ENCODE measurements at places on chromosomes 6 and 20.

DNA sequence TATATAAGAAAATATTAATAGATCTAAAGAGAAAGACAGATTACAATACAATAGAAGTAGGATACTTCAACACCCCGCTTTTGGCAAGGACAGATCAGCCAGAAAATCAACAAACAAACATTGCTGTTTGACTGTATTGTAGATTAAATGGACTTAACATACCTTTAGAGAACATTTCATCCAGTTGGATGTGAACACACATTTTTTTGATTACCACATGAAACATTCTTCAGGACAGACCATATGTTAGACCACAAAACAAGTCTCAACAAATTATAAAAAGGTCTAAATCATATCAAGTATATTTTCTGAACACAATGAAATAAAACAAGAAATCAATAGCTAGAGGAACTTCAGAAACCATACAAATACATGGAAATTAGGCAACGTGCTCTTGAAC lies 148.2 kb downstream of the TRMT11 start:
- DNase-seq = no peak

- DNase-seq = no peak
Measured at GRCh38 chr20:54477191-54477955, 2.0 kb downstream of the DOK5 start.

DNA sequence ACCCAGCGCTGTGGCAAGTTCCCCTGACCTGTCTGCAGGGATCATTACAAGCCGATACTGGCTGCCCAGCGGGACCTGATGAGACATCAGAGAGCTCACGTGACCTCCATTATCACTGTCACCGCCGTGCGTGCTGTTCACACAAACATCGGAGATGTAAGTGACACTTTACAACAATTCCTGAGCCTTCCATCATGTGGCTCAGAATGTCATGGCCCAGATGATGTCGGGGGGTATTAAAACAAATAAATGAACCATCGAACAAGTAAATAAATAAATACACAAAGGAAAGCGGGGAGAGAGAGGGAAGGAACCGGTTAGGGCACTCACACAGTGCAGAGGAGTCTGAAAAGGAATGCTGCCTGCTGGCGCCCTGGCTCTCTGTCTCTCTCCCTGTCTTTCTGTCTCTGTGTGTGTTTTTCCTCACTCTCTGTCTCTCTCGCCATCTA lies 195.1 kb downstream of the BMP7 start:
- DNase-seq = no peak

GRCh38 chr6:126664271-126664670 lies 324.4 kb downstream of the CENPW start:
- no peak for DNase-seq

- no peak for DNase-seq
Measured at GRCh38 chr6:82085701-82086100, 161.8 kb downstream of the IBTK start.

- peak; percentile 73 for DNase-seq
Measured at GRCh38 chr20:42338294-42339201, 720.4 kb upstream of the CHD6 start.

- DNase-seq = no peak
Measured at GRCh38 chr20:63622732-63623131, 4.2 kb downstream of the GMEB2 start.

GRCh38 chr6:28489366-28490204 lies 26.0 kb downstream of the GPX6 start:
- peak; percentile 79 for DNase-seq

DNA sequence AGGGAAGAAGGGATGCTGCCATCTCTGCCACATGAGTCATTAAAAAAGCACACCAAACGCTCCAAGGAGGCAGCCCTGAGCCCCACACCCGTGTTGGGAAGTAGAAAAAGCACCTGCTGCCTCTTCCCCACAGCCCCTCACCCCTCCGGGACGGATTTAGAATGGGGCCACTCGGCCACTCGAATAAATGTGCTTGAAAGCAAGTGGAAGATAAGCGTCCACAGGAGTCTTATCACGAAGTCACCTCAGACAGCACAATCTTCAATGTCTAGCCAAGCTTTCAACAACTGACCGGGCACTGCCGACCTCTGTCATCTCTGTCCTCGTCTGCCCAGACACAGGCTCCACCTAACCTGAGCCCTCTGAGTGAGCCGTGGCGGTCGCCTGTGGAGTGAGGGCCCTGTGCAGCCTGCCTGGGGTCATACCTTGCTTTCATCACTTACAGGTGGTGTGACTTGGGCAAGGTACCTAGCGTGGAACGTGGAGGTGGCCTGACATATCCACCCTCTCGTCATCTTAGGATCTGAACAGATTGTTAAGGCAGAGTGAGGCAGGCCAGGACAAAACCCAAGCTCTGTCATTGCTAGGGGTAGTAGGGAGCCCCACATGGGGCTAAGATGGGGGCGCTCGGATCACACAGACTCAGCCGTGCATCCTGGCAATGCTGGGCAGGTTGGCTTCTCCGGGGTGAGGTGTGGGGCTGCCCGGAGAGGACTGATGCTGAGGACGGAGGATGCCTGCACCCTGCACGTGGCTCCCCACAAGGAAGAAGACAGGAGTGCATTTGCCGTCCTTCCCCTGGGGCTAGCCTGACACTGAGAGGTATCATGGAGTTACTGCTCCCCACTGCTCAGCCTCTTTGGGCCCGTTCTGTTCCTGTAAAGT lies 34.8 kb downstream of the PSMG4 start:
- peak; percentile 13 for DNase-seq

- DNase-seq = no peak
Measured at GRCh38 chr20:58878399-58878798, 25.9 kb downstream of the GNAS start.

DNA sequence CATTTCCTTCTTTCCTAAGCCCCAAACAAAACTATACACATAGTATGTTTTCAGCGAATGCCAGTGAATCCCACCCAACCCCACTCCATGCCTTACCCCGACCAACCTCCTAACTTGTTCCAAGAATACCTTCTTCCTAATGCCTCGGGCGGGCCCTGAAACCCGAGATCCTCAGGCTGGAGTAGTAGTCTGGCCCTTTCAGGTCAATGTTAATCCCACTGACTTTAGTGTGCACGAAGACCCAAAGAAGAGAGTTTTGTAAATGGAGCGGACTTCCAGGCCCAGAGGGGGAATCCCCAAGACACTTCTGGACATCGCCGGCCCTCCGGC lies 394 bp downstream of the YIPF3 start:
- DNase-seq = no peak

DNA sequence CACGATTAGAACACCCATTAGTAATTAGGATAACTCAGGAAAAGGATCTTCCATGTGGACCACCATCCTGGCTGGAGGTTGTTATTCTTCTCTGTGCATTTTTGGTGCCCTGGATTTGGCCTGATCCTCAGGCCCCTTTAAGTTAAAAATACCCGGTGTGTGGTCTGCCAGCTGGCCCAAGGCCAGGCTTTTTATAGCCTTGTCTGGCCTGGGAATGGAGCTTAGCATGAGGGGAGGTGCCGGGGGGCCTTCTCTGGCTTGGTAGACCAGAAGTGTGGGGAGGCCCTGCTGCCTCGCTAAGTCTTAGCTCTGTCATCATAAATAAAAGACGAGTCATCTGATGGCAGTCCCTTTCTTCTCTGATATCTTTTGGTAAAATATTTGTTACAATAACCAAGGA lies 71.4 kb downstream of the ARID1B start:
- DNase-seq = peak; percentile 84

- DNase-seq = no peak
Measured at GRCh38 chr6:64256483-64256882, 620.9 kb downstream of the PHF3 start.

DNA sequence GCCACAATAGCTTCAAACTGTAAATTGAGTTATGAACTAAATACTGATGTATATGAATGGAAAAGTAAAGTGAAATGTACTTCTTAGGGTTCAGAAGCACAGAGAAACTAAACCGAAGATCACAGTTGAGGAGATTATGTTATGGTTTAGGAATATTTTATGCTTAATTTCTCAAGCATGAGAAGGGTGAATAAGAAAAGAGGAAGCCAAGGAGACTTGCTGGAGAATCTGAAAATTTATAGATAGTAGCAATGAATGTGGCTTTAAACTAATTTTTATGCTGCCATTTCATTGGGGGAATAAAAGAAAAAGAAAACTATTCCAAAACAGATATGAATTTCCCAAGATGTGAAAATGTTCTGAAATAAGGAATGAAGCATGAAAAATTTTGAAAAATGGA lies 5.6 kb downstream of the ANKS1A start:
- no peak for DNase-seq

DNA sequence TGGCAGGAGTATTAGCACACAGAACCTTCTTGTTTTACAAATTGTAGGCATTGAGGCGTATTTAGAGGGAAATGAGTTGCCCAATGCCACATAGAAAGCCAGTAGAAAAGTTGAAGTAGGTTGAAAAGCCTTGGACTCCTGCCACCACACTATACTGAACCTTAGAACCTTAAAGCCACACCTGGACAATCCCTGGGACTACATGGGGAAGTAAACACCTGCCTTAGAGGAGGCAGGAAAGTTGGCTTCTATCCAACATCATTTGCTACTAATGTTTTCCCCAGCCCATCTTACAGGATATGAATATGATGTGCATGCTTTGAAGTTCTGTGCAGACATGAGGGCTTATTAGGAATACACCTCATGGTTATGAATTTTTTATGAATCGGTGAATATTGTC lies 5.3 kb upstream of the EPPIN start:
- no peak for DNase-seq

- no peak for DNase-seq
Measured at GRCh38 chr6:79267128-79267527, 32.6 kb upstream of the HMGN3 start.
